Activated T-helper 2 cell treated with anti-CD3 and anti-CD28 coated beads, Interferon-gamma antibody, Interleukin-2, Interleukin-4, amounts not matched to agents 10 μg/mL and 5 μg/mL and 100 μg/mL, durations not matched to agents 14 hours and 24 hours and 36 hours (primary cell): ENCODE measurements at places on chromosomes 6 and 20.

DNA sequence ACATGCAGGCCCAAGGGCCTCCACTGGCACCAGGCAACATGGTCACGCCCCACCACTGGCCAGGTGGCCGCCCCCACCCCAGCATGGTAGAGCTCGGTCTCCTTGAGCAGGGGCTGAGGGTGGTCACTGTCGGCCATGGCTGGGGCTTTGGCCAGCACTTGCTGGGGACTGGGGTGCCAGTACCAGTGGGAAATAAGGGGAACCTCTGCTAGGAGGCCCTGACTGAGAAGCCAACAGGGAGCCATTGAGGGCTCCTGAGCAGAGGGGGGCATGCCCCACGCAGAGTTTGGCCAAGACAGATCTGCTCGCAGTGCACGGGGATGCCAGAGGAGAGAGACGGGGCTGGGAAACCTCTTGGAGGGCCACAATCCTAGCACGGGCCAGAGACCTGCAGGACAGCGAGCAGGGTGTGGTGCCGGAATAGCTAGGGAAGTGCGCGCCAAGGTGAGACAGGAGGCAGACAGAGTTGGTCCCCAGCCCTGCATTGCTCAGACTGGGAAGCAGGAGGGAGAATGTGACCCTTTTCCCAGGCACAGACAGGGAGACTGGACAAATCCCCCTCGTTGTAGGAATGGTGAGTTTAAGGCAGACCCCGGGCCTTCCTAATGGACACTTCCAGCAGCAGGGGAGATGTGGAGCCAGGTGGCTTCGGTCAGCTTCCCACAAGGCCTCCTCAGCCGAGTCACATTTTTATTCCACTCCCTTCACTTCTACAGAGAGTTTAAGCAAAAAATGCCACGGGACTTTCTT, 179.0 kb upstream of the CST7 start:
- no peak for DNase-seq

GRCh38 chr20:62768551-62769287, 27.6 kb upstream of the MRGBP start:
- no peak for DNase-seq

DNA sequence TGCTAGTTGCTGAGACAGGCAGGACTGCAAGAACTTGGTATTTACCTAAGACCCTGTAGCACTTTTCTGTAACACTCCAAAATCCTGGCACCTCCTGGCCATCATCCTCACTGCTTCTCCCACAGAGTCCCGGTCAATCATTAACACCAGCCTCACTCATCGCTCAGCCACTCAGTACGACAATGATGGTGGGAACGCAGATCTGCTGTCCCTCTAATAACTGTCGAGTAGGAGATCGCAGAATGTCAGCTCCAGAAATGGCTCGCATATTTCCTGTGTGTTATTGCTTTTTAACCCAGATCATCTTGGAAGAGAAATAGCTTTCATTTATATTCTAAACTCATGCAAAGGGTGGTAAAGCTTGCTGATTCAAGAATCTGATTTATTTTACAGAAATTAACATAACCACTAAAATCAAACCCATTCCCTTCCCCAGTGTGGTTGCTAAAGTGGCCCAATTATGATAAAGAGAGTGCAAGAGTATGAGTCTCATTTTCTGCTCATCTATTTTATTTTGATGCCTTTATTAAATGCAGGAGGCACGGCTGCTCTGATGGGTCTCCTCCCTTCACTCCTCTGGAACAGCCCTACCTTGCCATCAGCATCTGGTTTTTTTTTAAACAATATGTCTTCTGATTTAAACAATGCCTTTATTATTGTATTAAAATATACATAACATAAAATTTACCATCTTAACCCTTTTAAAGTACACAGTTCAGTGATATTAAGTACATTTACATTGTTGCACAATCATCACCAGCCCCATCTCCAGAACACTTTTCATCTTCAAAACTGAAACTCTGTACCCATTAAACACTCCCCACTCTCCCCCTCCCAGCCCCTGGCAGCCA, 28.3 kb upstream of the GGTLC1 start:
- no peak for DNase-seq

- no peak for DNase-seq
Observed at GRCh38 chr20:56299362-56299761, 50.8 kb downstream of the MC3R start.

DNA sequence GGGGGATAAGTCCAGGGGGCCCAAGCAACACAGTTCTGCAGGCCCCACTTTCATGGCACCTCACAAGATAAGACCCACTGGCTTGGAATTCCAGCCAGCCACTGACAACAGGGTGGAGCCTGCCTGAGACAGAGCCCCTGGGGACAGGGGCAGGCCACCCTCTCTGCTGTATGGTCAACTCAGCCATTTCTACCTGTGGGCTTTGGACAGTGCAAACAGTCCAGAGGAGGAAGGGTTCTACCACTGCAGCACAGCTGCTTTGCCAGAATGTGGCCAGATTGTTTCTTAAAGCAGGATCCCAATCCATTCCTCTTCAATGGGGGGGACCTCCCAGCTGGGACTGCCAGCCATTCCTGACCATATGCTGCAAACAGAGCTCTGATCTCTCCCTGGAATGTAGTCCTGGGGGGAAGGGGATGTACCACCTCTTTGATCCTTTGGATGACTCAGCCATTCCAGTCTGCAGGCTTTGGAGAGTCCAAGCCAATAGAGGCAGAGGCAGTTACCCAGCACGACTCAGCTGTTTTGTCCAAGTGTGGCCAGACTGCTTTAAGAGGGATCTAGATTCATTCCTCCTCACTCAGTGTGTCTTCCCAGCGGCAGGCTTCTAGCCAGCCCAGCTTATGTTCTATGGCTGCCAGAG, 842.2 kb downstream of the EPHA7 start:
- DNase-seq = no peak

DNA sequence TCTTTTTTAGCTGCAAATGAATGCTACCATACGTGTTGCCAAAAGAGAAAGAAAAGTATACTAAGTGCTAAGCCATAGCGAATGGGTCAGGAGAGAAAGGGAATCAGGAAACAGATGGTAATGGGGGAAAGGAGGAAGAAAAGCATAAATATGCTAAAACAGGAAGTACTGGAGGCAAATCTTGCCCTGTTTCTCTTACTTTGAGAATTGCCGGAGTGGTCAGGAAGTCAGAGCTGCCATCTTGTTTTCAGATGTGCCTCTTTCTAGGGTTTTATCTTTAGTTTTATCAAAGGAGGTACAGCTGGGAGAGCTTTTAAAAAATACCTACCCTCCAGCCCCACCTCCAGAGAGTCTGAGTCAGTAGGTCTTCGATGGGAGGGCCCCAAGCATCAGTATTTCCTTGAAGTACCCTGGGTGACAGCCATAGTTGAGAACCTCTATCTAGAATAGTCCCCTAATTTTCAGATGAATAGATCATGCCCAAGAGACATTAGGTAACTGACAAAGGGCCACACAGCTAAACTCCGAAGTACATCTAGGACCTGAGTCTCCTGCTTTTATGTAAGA, 193.3 kb downstream of the CLIC5 start:
- no peak for DNase-seq

DNA sequence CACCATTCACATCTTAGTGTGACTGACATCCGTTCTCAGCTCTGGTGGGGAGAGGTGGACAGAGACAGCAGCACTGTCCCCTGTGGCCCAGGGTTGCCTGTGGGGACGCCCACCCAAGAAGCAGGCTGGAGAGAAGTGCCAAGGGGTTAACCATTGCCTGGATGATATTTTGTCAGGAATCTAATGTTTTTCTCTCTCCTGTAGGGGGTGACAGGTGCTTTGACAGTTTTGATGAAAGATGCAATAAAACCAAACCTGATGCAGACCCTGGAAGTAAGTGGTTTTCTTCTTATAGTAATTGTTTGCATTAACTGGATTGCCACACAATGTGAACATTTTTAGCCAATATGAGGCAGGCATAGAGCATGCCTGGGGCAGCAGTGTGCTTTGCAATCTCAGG, 99.3 kb downstream of the MTHFD1L start:
- no peak for DNase-seq

- no peak for DNase-seq
Observed at GRCh38 chr6:111222341-111222740, 135.0 kb downstream of the SLC16A10 start.

GRCh38 chr20:22815603-22816315, 219.4 kb upstream of the SSTR4 start:
- DNase-seq = no peak

GRCh38 chr6:24692003-24692402, 25.1 kb downstream of the ACOT13 start:
- no peak for DNase-seq

DNA sequence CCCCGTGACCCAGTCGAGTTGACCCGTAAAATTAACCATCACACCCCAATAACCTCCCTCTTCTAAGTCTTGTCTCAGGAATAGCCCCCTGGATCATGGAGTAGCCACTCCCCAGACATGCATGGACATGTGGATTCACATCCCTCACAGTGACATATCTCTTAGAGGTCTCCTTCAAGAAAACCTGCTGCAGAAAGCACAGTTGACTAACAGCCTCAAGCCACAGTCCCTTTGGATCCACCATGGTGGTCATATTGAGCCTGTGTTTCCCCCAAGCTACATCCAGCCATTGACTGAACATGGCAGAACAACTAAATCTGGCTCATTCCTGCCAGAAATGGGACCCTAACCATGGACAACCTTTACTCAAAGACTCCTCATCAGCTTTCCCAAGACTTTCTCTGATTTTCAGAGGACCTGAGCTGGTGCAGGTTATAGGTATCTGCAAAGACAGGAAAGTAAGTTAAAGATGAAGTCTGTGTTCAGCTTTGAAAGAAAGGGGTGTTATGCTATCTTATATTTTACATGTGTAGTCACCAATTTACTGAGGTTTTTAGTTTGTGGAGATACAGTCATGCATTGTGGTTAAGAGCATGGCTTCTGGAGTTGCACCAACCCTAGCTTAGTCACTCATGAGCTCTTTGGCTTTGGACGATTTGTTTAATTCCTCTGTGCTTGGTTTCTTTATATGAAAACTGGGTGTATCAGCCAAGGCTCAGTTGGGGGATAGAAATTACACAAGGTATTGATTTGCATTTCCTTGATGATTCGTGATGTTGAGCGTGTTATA, 219.1 kb downstream of the MYLK4 start:
- DNase-seq = no peak

DNA sequence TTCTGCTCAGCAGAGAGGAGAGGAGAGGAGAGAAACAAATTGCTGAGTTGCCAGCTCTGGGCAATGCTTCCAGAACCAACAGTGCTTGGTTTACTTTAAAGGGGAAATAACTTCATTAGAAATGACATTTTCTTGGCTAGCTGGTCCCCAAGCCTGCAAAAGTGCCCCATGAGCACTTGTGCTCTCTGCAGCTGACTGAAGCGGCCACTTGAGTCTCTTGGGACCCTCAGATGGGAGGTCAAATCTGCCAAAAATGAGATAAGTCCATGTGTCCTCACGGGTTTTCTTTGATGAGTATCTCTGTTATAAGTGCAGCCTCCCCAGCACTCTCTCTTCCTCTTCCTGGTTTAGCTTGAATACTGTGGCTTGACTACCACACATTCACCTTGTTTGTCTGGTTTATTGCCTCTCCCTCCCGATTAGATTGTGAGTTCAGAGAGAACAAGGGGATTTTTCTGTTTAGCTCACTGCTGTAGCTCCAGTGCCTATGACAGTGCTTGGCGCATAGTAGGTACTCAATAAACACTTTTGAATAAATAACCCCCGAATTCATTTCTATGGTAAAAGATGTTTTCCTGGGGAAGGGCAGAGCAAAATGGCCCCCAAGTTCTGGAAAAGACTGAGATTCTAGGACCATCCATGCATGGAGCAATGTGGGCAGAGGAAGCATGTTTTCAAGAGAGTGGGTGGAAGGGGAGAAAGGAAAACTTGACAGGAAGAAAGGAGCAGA, 7.0 kb upstream of the RIN2 start:
- DNase-seq = no peak

GRCh38 chr20:1449370-1449769, 17.3 kb downstream of the NSFL1C start:
- DNase-seq = no peak

GRCh38 chr6:161618831-161619454, 345.1 kb upstream of the AGPAT4 start:
- DNase-seq = no peak

DNA sequence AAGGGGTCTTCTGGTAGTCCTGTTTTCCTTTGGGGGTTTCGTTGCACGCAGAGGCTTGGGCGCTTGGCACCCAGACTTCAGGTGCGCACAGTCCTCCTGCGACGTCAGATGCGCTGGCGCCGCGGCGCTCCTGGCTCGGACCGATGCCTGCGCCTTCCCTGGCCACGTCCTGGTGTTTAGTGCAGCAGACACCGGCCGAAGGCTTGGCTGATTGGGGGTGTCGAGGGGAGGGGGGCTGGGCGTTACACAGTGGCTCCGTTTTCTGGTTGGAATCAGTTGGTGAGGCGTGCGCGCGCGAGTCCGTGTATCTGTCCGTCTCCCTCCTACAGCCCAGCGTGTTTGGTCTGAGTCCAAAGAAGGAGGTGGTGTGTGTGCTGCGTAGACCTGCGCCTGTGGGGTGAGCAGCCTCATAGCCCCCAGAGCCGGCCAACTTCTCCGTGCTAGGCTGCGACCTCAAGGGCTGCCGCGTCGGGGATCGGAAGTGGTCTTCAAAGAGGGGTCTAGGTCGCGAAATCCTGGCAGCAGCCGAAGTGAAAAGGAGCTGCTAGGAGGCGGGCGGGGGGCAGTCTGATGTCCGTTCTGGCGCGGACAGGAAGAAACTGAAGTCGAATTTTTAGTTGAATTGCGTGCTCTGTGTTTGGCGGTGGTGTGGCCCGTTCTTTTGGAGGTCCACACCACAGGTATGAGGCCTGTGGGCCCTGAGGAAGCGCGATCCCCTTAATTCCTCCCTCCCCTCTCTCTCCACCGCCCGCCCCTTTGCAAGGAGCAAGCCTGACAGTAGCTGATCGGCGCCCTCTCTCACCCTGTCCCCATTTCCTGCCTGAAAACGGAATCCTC, 1.5 kb downstream of the SYNDIG1 start:
- no peak for DNase-seq

DNA sequence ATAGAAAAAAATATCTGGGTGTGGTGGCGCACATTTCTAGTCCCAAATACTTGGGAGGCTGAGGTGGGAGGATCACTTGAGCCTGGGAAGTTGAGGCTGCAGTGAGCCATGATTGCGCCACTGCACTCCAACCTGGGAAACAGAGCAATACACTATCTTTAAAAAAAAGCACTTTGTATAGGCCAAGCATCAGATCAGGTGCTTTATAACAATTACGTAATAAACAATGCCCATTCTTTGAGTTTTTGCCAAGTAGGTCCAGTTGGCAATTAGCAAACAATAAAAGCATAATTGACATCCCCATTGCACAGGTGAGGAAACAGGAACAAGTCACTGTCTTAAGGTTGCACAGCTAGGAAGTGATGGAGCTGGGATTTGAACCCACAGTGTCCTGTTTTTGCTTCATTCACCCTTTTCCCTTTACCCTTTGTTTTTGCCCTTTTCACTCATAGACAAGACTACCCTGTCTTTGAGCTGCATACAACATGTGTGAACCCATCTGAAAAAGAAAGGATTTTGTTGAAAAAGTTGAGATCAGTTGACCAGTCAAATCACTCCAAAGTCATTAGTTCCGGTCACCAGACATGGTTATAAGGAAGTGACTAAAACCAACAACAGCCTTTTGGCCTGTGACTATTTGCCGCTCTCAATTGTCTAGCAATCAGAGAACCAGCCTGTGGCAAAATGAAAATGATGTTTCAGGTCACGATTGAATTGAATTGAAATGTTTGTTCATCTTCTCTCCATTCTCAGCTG, 303.6 kb downstream of the TFAP2C start:
- no peak for DNase-seq

GRCh38 chr20:24798930-24799705, 150.0 kb upstream of the CST7 start:
- DNase-seq = no peak
